ENCODE measurements at places on chromosomes 7 and 10. TPM values are rescaled to one million over a fixed set of nuclear protein-coding genes. Genes with fewer than 3 reads are reported as not detected.

Gene GCK
- polyA plus RNA-seq = 3.2 TPM

DNA sequence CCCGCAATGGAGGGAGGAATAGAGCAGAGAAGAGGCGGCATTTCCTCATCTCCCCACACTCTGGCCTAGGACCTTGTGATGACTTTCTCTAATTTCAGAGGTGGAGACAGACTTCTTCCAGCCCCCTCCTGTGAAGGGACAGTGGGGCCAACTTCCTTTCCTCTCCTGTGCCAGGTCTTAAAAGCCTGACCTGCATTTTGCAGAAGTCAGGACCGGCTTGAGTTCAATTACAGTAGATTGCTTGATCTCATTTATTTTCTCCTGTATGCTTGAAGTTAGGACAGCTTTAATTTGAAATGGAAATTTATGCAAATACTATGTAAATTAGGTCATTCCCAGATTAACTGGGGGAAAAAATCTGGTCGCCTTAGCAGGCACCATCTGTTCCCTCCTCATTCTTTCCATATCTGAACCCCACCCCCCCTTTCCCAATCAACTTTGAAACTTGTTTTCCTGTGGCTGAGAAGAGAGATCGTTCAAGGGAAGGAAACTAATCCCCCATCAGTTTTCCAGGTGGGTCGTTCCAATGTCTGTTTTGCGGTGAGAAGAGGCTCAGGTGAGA is 57.1 kb downstream of the SYPL1 start:
- DNase-seq = no peak

Gene MMD2
- polyA plus RNA-seq = not detected

GRCh38 chr7:117588352-117588794 is 108.5 kb downstream of the CFTR start:
- DNase-seq = no peak

Gene MRM2
- polyA plus RNA-seq = 32.2 TPM

GRCh38 chr10:79627075-79627474 is 16.3 kb downstream of the SFTPA1 start:
- DNase-seq = no peak

DNA sequence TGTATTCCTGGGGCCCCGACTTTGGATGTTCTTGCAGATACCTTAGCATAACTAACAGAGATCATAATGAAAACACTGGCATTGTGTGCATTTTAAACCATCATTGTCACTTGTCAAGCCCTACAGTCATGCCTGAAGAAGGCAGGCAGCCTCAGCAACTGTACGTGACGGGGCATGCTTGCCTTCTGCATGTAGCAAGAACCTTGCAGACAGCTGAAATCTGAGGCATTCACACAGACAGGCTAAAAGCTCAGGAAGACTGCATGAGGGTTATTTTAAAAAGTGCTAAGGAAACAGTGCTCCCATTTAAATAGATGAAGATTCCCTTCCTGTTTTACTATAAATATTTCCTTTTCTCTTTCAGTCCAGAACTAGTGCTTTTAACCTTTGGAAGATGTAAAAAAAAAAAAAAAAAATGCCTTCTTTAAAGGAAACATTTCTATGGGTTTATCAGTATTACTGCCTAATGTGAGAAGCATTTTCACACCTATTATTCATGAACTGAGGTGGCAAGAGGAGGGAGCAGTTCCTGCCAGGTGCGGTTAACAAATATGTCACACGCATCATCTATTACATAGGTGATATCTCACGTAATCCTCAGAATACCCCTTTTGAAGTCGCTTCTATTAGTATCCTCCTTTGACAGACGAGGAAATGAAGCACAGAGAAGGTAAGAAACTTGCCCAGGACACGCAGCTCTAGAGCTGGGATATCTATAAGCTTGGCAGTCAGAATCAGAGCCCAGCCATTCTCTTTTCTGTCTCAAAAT is 88.1 kb downstream of the PRKCQ start:
- DNase-seq = no peak

Gene KIAA1217
- 60.0 TPM for polyA plus RNA-seq

- no peak for DNase-seq
These were observed 331.8 kb downstream of the NRG3 start for GRCh38 chr10:82206831-82207230.

Gene GHRHR
- polyA plus RNA-seq = not detected

Gene GPR141
- 1.2 TPM for polyA plus RNA-seq

DNA sequence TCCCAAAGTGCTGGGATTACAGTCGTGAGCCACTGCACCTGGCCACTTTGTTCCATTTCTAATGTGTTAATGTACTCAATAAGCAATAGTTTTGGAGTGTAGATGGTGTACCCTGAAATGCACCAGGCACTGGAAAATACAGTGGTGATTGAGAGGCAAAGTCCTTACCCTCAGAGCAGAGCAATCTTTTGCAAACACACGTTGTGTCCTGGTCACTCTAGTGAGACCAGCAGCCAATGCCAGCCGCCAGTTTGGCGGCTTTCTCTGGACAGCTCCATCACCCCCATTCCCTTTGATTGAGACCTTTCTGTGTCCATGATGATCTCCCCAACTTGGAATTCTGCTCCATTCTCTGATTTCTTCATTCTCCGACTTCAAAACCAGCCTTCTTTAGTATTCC is 231.3 kb downstream of the GALNT17 start:
- DNase-seq = no peak

Gene CPVL
- 10.1 TPM for polyA plus RNA-seq

Gene SHTN1
- 24.5 TPM for polyA plus RNA-seq

- DNase-seq = no peak
These were observed 139.6 kb upstream of the GDF10 start for GRCh38 chr10:47160261-47160908.

DNA sequence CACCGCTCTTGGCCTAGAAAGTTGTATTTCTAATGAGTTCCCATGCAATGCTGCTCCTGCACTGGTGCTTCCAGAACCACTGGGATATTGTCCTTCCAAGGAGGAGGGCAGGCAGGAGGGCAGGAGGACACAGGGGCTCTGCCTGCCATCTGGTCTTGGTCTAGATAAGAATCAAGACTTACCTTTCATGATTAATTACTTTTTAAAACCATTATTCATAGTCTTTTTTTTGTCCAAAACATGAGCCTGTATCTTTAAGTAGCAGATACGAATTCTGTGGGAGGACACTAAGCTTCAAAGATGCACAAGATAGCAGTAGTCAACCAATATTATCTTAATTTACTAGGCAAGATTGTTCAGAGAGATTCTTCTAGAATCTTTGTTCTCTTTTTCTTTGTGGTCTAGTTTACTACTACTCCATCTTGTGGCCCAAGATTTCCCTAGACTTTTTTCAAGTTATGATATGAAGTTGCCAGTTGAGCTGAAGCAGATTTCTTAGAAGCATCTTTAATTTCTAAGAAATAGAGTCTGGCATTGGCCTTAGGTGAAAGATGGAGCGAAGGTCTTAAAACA is 57.6 kb downstream of the RBM33 start:
- DNase-seq = no peak

Gene EBLN1
- not detected for polyA plus RNA-seq

Gene AMPH
- polyA plus RNA-seq = 12.4 TPM

GRCh38 chr7:5390918-5391317 is 32.7 kb downstream of the TNRC18 start:
- DNase-seq = no peak

Gene POLR2J2
- polyA plus RNA-seq = 6.0 TPM

Gene FAM204A
- polyA plus RNA-seq = 72.4 TPM

Gene OPN1SW
- 1.2 TPM for polyA plus RNA-seq

Gene CCDC146
- 28.8 TPM for polyA plus RNA-seq

GRCh38 chr7:93171606-93172226 is 23.5 kb upstream of the SAMD9L start:
- no peak for DNase-seq
